LNCaP clone FGC (cell line): ENCODE measurements at places on chromosomes 16 and 17.

DNA sequence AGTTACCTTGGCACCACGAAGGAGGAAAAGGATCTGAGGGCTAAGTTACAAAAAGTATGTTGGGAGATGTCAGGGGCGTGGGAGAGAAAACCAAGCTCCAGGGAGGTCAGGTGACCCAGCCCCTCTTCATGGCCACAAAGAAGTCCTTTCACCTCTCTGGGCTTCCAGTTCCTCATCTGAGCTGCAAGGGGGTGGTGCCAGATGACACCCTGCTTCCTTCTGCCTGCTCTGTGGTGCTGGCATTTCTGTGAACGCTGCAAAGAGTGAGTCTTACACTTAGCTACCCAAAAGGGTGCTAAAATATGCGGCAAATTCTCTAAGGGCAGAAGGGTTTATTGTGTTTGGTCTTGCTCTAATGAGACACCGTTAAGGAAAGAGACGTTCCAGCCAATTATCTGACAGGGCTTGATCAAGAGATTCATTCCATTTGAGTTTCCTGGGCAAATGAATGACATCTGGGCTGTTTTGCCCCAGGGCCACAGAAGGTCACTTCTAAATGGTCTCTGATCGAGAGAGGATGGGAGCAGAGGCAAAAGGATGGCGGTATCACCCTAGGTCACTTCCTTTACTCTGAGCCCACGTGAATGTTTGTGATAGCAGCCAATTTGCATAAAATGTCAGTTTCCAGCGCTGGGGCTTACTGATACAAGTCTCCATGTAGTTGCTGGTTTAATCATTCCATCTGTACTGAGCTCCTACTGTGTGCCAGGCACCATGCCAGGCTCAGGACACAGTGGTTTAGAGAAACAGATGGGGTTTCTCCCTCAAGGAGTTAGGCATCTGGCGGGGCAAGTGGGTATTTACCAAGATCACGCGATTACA is 210.2 kb downstream of the KATNIP start:
- no peak for DNase-seq

GRCh38 chr17:47318197-47318918 is 5.4 kb upstream of the EFCAB13 start:
- DNase-seq: no peak

DNA sequence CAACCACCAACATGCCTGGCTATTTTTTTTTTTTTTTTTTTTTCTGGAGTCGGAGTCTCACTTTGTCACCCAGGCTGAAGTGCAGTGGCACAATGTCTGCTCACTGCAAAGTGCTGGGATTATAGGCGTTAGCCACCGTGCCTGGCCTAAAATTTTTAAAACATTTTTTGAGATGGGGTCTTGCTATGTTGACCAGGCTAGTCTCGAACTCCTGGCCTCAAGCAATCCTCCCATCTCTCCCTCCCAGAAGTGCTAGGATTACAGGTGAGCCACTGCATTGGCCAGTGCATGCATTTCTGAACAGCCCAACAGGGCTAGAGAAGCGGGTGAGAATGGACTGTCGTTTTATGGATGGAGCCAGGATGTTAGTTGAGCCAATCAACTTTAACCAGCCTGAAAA is 72.4 kb downstream of the ERCC4 start:
- no peak for DNase-seq

GRCh38 chr17:79570653-79571052 is 40.2 kb downstream of the RBFOX3 start:
- no peak for DNase-seq

- DNase-seq: no peak
Observed at GRCh38 chr16:54928411-54929089, 2.1 kb upstream of the IRX5 start.

GRCh38 chr17:11744696-11745095 is 146.4 kb downstream of the DNAH9 start:
- no peak for DNase-seq

DNA sequence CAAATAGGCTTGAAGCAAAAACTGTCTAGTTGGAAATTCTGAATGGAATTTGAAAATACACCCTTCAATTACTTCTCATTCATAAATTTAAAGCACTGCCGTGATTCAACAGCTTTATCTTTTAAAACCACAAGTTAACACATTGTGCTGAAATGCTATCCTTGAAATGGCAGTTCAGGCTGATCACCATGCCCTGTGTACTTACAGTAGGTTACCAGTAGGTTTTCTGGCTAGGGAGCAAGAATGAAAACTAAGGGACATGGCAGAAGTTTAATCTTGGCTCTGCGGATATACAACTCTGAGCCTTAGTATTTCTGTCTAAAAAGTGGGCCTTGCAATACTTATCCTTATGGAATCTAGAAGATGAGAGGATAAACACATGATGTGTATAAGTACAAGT is 28.0 kb downstream of the NXPH3 start:
- DNase-seq: no peak
